RWPE2 (cell line): ENCODE measurements at places on chromosomes 2 and 18.

- no peak overlapping the region for H3K27ac ChIP-seq
- H3K36me3 ChIP-seq, result no peaks in the 10 kb centered on the region
- DNase-seq, result no peak
- H3K27me3 ChIP-seq, result no peaks in the 10 kb centered on the region
- H3K4me1 ChIP-seq, result no peaks in the 10 kb centered on the region
- H3K4me3 ChIP-seq, result no peak overlapping the region
Observed at GRCh38 chr2:70399046-70399445, 97.2 kb upstream of the FAM136A start.

- H3K27ac ChIP-seq, result no peak overlapping the region
- H3K4me1 ChIP-seq, result peaks cover 17% of the 10 kb centered on the region
- no peaks in the 10 kb centered on the region for H3K36me3 ChIP-seq
Observed at GRCh38 chr2:176567361-176567760, 298.1 kb downstream of the MTX2 start.

GRCh38 chr2:67612576-67613042, 215.5 kb downstream of the ETAA1 start:
- H3K36me3 ChIP-seq, result no peaks in the 10 kb centered on the region
- H3K27ac ChIP-seq, result no peak overlapping the region
- H3K27me3 ChIP-seq, result no peaks in the 10 kb centered on the region
- H3K4me3 ChIP-seq, result no peak overlapping the region
- H3K4me1 ChIP-seq, result no peaks in the 10 kb centered on the region

DNA sequence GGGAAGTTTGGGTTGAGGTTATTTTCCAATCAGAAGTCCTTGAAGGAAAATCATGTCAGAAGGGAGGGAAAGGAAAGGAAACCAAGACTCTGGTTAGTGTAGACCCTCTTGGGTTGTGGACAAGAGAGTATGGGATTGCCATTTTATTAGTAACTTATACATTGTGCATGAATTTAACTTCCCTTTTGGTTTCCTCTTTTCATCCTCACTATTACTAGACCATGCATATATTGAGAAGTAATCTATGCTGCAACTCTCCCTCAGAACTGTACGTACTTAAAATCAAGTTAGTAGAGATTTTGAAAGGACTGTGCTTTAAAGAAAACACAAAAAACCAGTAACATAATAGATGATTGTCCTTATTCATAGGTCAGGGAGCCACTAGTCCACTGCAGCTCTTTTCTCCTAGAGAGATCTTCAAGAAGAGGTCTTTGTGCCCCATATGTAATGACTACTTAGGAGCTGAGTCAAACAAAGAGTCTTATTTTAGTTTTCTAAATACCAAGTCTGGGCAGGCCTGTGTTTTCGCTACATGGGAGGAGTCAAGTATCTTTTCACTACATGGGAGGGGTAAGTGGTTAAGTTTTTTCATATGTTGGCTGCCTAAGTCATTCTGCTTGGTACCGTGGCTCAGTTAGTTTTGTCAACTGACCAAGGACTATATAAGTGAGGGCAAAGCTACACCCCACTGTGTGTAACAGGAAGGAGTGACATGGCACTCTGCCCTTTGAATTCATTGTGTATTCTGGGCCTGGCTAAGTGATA, 25.2 kb upstream of the FAM117B start:
- H3K36me3 ChIP-seq, result no peaks in the 10 kb centered on the region
- H3K27ac ChIP-seq, result no peak overlapping the region
- H3K27me3 ChIP-seq, result no peaks in the 10 kb centered on the region

DNA sequence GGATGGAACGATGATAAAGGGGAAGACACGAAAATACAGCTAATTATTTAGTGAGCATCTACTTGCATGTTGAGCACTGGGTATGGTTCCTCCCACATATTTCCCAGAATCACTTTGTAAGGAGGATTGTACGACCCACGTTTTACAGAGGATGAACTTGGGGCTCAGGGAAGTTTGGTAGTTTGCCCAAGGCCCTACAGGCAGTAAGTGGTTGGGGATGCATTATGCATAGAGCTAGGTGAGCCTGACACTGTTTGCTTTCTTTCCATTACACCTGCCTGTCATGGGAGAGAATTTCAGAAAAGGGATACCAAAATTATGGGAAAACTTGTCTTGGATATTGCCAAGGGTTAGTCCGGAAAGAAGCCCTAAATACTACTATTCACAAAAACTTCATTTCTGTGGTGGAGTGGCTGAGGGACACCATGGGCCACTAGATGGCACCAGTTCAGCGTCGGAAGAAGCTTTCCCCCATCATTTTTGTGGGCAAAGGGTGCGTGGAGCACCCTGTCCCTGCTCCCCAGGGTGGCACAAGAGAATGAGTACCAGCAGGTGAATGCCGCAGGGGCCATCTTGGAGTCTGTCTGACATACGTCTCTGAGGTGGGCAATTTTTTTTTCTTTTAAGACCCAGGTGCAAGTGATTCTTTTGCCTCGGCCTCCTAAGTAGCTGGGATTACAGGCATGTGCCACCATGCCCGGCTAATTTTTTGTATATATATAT, 23.5 kb upstream of the C18orf32 start:
- no peak overlapping the region for H3K27ac ChIP-seq
- DNase-seq, result no peak
- H3K4me3 ChIP-seq, result no peak overlapping the region
- no peaks in the 10 kb centered on the region for H3K36me3 ChIP-seq

DNA sequence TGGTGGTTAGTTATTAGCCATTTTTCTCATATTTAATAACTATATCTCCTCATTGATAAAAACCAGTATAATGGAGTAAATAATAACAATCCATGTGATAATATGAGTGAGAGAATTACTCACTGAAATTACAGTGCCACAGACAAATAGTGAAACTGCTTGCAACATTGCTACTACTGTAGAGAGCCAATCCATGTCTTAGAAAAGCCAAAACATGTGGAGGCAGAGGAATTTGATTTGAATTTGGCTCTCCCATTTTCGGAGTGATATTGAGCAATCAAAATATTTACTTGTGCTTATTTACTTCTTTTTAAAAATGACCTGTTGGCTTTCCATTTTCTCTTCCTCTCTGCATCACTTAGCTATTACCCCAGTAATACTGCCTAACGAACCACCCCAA, 288.3 kb upstream of the TCF4 start:
- no peak overlapping the region for H3K27ac ChIP-seq
- no peaks in the 10 kb centered on the region for H3K27me3 ChIP-seq
- no peak for DNase-seq
- H3K4me3 ChIP-seq, result no peak overlapping the region

DNA sequence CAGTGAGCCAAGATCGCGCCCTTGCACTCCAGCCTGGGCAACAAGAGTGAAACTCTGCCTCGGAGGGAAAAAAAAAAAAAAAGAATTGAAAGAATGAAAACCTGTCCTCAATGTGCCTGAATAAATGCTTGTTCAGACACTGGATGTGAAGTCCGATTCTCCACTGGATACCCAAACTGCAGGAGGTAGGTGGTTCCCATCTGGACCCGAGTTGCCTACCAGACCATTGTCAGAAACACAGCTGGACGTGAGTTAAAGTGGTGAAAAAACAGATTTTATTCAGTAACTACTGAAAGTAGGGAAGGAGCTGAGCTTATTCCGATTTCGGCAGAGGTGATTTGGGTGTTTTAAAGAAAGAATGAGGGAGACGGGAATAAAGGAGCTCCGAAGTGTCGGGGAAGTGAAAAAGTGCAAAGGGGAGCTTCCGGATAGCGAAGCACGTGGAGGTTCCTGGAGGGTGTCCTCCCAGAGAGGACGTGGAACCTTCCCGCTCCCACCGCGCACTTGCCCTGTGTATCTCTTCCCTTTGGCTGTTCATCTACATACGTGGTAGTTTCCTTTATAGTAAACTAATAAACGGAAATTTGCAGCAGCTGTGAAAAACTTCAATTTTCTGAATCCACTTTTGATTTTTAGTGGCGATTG, 10.4 kb upstream of the ZDBF2 start:
- H3K36me3 ChIP-seq, result no peaks in the 10 kb centered on the region
- H3K4me3 ChIP-seq, result no peak overlapping the region
- H3K4me1 ChIP-seq, result no peaks in the 10 kb centered on the region
- peaks cover 95% of the 10 kb centered on the region for H3K27me3 ChIP-seq

DNA sequence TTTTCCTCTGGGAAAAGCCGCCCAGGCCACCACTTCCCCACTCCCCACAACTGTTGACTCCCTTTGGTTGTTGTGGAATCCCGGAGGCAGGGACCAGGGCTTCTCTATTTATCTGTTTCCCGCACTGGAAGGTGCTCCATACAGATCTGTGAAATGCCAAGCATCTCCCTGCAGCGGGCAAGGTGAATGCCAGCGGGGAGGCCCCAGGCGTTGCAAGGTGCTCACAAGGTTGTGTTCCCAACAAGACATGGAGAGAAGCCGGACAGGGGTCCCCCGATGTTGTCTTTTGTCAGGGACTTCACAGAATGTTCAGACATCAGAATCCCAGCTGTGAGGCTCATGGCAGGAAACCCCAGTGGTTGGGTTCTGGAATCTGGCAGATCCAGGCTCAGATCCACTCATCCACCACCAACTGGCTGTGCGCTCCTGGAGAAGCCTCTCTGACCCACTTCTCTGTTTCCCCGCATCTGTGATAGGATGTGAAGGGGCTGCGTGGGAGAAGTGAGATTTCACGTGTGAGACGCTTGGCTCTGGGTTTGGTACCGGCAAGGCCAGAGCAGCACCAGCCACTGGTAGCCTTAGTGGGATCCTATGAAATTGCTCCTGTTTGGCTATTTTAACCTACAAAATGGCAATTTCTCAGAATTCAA, 8.6 kb upstream of the NEU2 start:
- H3K4me1 ChIP-seq, result peaks cover 15% of the 10 kb centered on the region
- no peak overlapping the region for H3K27ac ChIP-seq
- no peak for DNase-seq
